ENCODE measurements at places on chromosomes 16 and 17. TPM values are rescaled to one million over a fixed set of nuclear protein-coding genes. Genes with fewer than 3 reads are reported as not detected.

DNA sequence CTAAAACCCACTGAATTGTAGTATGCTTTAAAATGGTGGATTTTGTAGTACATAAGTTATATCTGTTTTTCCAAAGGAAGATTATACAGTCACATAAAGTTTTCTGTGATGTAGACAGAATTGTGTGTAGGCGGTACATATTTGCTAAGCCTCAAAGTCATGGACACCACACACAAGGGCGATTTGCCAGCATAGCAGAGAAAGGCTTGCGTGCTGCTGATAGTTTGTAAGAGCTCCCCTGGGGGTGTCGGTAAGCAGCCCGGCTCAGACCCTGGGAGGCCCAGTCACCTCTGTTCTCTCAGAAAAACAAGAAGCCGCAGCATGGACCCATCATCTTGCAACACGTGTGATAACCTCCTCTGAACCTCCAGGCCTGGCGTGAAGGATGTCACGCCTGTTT, 38.3 kb upstream of the AKTIP start:
- H3K36me3 ChIP-seq, result no peaks in the 10 kb centered on the region
- H3K4me3 ChIP-seq, result no peak overlapping the region
- H3K4me1 ChIP-seq, result no peaks in the 10 kb centered on the region

DNA sequence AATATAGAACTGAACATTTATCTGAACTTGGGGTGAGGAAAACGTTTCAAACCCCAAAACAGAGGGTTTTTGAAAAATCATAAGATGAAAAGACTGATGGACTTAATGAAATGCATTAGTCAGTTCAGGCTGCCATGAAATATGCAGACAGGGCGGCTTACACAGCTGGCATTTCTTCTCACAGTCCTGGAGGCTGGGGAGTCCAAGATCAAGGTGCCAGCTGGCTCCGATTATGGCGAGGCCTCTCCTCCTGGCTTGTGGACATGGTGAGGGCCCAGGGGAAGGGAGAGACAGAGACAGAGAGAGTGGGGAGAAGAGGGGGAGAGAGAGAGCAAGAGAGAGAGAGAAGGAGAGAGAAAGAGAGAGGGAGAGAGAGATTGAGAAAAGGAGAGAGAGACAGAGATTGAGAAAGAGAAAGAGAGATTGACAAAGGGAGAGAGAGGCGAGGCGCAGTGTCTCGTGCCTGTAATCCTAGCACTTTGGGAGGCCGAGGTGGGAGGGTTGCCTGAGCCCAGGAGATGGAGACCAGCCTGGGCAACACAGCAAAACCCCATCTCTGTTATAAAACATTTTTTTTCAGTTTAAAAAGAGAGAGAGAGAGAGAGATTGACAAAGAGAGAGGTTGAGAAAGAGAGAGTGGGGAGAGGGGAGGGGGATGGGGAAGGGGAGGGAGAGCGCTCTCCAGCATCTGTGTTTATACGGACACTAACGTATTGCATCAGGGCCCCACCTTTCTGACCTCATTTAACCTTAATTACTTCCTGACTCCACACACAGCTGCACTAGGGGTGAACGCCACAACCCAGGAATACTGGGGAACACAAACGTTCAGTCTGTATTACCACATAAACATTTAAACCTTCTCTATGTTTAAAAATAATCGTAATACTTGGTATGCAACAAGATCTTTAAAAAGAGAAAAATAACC, 24.6 kb upstream of the RPH3AL start:
- no peak overlapping the region for H3K27ac ChIP-seq
- no peaks in the 10 kb centered on the region for H3K36me3 ChIP-seq
- H3K27me3 ChIP-seq, result no peaks in the 10 kb centered on the region
- no peaks in the 10 kb centered on the region for H3K4me1 ChIP-seq
- no peak for DNase-seq
- no peak overlapping the region for H3K4me3 ChIP-seq

The SOST gene
- 15.1 TPM for total RNA-seq

DNA sequence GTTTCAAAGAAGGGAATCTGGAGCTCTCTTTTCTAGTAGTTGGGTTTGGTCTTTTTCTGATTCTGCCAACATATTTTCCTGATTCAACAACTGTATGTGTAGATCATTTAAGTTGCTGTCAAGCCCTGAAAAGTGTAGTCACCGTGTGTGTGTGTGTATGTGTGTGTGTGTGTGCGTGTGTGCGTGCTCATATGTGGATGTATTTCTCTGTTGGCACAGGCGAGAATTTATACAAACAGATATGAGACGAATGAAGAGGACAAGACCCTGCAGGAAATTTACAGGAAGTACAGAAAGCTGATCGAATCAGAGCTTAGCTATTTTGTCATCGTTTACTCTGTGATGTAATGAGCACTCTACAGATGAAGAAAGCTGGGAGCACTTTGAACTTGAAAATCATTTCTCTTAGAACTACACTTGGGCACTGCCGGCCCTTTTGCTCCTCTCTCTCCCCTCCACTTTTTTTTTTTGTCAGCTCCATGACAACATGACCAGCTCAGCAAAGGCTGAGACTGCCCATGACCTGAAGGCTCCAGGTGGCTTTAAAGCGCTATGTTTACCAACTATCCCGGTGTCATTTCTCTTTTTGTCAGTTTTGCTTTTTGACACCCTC, 11.2 kb downstream of the FBXO39 start:
- no peak overlapping the region for H3K4me3 ChIP-seq
- H3K4me1 ChIP-seq, result no peaks in the 10 kb centered on the region
- H3K27ac ChIP-seq, result no peak overlapping the region
- no peaks in the 10 kb centered on the region for H3K27me3 ChIP-seq
- no peak for DNase-seq
- H3K36me3 ChIP-seq, result no peaks in the 10 kb centered on the region

The HOXB9 gene
- not detected for total RNA-seq

DNA sequence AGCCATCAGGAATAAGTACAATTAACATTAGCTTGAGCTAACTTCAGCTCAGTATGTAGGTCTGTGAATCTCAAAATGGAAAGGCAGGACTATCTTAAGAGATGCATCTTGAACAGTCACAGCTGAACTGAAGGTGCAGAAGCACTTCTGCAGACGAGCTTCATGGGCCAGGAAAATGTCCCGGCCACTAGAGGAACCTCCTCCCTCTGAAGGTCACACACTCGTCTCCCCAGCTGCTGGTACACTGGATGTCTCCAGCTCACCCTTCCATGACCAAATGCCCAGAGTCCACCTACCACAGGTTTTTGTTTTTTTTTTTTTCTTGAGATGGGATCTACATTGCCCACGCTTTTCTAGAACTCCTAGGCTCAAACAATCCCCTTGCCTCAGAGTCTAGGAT, 33.2 kb downstream of the WDR59 start:
- H3K4me3 ChIP-seq, result no peak overlapping the region
- no peaks in the 10 kb centered on the region for H3K27me3 ChIP-seq
- H3K4me1 ChIP-seq, result no peaks in the 10 kb centered on the region
- H3K36me3 ChIP-seq, result peaks cover 47% of the 10 kb centered on the region

The CA4 gene
- 35.3 TPM for total RNA-seq

The ANKRD40CL gene
- not detected for total RNA-seq

The CCDC40 gene
- 5.4 TPM for total RNA-seq

GRCh38 chr16:2895813-2896212, 12.8 kb downstream of the FLYWCH2 start:
- H3K36me3 ChIP-seq, result peaks cover 15% of the 10 kb centered on the region
- H3K27ac ChIP-seq, result no peak overlapping the region
- no peaks in the 10 kb centered on the region for H3K27me3 ChIP-seq
- no peaks in the 10 kb centered on the region for H3K4me1 ChIP-seq
- DNase-seq, result no peak

The MSL1 gene
- 82.5 TPM for total RNA-seq

DNA sequence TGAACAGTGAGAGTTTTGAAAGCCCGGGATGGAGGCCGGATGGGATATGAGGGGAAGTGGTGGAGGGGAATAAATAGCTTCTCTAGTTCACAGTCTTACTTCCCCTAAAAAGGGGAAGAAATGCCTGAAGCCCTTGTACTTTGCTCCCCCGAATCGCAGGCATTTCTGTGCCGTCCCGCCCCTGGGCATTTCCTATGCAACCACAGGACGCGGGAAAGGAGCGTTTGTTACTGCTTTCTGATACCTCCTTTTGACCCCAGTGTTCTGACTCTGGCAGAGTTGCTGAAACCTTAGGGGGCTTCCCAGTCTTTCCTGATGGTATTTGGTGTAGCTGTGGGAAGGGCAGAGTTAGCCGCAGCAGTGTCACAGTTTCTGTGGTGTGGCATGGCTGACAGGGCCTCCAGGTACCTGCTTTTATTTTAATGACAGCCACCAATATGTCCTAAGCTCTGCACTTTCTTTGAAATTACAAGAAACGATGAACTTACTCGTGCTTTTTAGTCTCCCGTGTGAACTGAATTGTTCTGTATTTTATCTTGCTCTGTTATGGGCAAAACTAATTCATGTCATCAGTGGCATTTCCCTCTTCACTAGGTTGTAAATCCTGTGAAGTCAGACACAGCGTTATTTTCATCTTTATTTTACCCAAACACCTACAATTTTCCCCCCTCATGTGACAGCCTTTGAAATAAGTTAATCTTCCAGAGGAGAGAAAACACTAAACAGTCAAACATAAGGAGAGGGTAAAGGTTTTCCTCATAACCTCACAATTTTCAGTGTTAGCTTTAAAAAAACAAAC, 27.1 kb downstream of the USP10 start:
- H3K4me1 ChIP-seq, result peaks cover 14% of the 10 kb centered on the region
- no peak for DNase-seq
- H3K4me3 ChIP-seq, result no peak overlapping the region
- H3K27me3 ChIP-seq, result no peaks in the 10 kb centered on the region
- peak overlapping the region; percentile 10 for H3K27ac ChIP-seq

GRCh38 chr16:57529391-57530103, 6.8 kb downstream of the CCDC102A start:
- H3K36me3 ChIP-seq, result peaks cover 5% of the 10 kb centered on the region
- peak overlapping the region; percentile 71 for H3K27ac ChIP-seq
- H3K4me3 ChIP-seq, result no peak overlapping the region

DNA sequence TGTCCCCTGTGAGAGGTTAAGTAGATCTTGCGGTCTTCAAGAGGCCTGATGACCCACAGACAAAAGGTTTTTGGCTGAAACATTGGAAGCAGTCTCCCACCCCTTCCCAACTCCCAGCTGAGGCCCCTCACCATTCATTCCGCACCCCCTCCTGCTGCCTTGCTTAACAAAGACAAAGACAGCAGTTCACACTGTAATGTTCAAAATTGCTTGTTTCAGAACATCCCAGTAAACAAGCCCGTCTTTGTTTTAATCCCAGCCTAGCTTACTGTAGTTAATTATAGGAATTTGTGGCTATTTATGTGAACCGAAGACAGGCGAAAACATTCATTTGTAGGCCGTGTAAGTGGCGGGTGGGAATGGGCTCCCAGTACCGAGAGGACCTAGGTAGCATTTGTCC, 55.7 kb downstream of the IRX5 start:
- H3K36me3 ChIP-seq, result no peaks in the 10 kb centered on the region
- no peak overlapping the region for H3K27ac ChIP-seq
- H3K4me1 ChIP-seq, result no peaks in the 10 kb centered on the region
- no peak for DNase-seq
- H3K27me3 ChIP-seq, result no peaks in the 10 kb centered on the region

DNA sequence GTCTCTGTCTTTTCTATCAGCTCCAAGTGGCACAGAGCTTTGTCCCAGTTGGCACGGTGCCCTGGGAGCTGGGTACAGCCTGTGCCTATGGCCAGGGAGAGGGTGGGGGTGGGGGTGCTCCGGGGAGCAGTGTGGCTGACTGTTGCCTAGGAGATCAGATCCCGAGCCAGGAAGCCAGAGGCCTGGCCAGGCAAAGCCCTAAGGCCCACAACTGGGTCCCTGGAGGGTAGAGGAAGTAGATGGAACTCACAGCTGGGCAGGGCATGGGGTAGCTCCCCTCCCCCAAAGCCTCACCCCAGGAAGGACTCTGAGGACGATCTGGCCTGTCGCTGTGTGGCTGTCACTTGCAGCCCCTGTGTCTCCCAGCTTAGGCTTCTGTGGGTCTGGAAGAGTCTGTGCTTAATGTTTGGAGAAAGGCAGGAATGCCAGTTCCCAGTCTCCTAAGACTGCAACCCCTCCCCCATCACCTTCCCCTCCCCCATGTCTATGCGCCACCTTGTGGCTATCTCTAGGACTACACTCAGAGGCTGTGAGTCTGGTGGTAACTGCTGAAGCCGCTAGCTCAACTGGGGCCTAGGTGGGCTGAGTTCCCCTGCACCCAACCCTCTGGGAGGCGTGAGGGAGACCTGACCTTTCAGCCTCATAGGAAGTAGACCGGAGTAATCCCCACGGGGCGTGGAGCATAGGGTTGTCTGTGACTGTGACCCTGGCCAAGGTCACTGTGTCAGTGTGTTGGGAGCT, 12.6 kb downstream of the THRA start:
- peaks cover 69% of the 10 kb centered on the region for H3K4me1 ChIP-seq
- H3K27me3 ChIP-seq, result no peaks in the 10 kb centered on the region
- peaks cover 37% of the 10 kb centered on the region for H3K36me3 ChIP-seq
- peak overlapping the region; percentile 91 for H3K27ac ChIP-seq

DNA sequence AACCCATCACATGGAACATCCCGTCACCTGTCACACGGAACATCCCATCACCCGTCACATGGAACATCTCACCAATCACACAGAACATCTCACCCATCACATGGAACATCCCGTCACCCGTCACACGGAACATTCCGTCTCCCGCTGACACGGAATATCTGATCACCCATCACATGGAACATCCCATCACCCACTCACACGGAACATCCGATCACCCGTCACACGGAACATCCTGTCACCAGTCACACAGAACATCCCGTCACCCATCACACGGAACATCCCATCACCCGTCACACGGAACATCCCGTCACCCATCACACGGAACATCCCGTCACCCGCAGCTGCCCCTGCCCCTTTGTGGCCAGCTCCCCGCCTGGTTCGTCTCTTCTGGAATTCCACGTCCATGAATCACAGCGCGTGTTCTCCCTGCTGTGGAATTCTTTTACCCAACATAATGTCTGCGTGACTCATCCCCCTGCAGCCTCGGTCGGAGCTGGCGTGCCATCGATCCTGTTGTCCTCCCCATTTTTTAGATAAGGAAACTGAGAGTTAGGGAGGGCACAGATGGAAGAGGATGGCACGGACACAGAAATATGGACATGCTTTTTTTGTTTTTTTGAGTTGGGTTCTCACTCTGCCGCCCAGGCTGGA, 5.6 kb downstream of the CPNE7 start:
- DNase-seq, result no peak
- H3K27ac ChIP-seq, result no peak overlapping the region
- H3K36me3 ChIP-seq, result no peaks in the 10 kb centered on the region
- no peaks in the 10 kb centered on the region for H3K4me1 ChIP-seq
- no peaks in the 10 kb centered on the region for H3K27me3 ChIP-seq
- H3K4me3 ChIP-seq, result no peak overlapping the region

DNA sequence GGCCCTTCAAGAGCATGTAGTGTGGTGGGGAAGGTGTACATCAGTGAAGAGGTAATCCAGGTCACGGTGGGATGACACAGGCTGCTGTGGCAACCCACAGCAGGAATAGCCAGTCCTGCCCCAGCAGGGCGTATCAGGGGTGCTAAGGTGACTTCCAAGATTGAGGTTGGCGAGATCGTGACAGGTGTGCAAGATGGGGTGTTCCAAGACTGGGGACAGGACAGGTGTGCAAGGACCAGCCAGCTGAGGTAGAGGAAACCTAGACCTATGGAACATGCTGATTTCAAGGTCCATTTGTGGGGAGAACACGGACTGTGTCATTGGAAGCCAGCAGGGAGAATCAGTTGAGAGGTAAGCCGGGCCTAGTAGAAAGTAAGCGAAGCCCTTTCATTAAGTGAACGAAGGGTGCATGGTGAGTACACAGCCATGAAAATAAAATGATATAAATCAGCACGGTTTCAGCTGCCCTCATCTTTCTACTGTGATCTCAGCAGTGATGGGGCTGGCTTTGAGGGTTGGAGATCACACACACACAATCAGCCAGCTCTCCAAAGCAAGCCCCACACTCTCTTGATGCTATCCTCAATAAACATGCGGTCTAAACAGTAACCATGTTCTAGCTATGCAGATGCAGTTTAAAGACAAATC, 497.0 kb downstream of the WWOX start:
- no peaks in the 10 kb centered on the region for H3K4me1 ChIP-seq
- H3K27me3 ChIP-seq, result no peaks in the 10 kb centered on the region
- H3K36me3 ChIP-seq, result no peaks in the 10 kb centered on the region
- DNase-seq, result no peak
- H3K27ac ChIP-seq, result no peak overlapping the region
- H3K4me3 ChIP-seq, result no peak overlapping the region
